ENCODE measurements at places on chromosomes 12 and 14. TPM values are rescaled to one million over a fixed set of nuclear protein-coding genes. Genes with fewer than 3 reads are reported as not detected.

NFKBIA gene
- total RNA-seq, result 380 TPM

MYH6 gene
- not detected for total RNA-seq

PPM1H gene
- 2.6 TPM for total RNA-seq

HNF1A gene
- 15.7 TPM for total RNA-seq

GPR84 gene
- total RNA-seq, result not detected

ADAM21 gene
- not detected for total RNA-seq

CCDC184 gene
- total RNA-seq, result not detected

GDF3 gene
- not detected for total RNA-seq

KCNJ8 gene
- 4.0 TPM for total RNA-seq

GPRC5D gene
- total RNA-seq, result 1.3 TPM

COX8C gene
- total RNA-seq, result not detected

MFAP5 gene
- 17.3 TPM for total RNA-seq

IL22 gene
- not detected for total RNA-seq

GRCh38 chr14:51168215-51168613 is 71.8 kb upstream of the TMX1 start:
- DNase-seq, result no peak

GRCh38 chr14:93811676-93812075 is 23.4 kb upstream of the PRIMA1 start:
- DNase-seq, result no peak

DNA sequence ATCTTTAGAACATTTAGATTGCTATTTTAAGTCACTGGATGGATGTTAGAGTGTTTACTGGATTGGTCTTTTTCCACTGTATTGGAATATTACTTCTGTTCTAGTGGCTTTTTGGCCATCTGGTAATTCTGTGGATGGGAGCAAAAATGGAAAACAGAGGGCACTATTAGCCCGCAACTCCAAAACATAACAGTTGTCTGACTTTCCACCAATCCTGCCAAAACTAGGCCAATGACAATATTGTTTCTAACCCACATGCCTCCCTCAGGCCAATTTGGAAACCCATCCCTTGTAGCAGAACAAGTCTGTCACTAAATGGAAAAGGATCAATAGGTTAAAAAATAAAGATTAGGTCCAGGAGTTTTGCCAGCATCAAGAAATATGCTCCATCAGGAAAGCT is 97.8 kb downstream of the ETNK1 start:
- DNase-seq, result no peak

GRCh38 chr12:121484967-121485366 is 85.0 kb downstream of the RNF34 start:
- DNase-seq, result no peak

DNA sequence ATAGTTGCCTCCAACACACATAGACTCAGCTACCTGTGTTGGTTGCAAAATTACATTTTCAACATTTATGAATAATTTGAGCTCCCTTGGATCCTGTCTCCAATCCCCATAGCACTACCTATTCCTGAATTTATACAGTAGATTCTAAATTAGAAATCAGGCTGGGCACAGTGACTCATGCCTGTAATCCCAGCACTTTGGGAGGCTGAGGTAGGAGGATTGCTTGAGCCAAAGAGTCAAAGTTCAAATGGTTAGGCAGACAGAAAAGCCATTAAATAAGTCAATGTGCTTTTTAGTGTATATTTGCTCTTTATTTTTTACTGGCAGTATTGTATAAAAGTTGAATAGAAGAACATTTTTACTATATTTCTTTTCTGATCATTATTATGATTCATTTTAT is 24.9 kb upstream of the C2CD5 start:
- DNase-seq, result peak; percentile 48

DNA sequence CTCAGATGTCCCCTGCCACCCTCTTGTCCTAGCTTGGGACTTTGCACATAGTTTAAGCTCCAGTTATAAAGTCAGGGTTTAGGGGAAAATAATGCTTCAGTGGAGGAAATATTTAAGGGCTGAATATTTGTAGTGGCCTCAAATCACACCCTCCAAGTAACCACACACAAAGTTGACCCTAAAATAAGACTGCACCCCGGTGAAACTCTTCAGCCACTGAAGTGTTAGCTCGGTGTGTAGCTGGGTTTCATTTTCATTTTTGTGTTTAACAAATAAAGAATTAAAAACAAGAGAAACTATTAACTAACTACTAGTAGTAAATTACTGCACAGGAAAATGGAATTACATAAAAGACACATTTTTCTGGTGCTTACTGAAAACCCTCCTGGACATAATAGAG is 14.8 kb upstream of the BCL11B start:
- DNase-seq, result no peak

DNA sequence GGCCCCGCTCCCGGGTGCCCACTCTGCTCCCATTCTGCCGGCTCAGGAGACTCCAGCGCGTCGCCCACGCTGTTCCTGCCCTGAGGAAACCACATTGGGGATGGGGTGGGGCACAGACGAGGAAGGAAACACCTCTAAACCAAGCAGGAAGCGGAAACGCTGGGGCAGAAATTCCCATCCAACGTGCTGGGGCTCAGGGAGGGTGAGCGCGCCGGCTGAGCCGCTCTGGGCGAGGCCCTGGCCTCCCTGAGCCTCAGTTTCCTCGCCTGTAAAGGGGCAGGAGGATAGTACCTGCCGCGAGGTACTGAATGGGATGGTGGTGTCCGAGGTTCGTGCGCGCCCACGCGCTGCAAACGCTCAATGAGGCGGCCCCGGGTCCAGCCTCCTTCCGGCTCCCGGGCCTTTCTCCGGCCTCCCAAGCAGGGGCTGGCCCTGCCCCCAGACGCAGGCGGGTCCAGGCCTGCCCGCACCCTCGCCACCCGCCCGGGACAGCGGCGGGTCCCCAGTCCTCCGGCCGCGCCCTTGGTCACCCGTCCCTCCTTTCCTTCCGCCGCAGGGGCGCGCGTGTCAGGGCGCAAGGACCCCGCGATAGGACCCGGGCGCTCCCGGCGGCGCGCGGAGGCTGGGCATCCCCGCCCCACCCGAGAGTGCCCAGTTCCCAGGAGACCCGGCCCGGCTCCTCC is 673 bp downstream of the BEGAIN start:
- DNase-seq, result peak; percentile 44

- DNase-seq, result peak; percentile 88
Measured at GRCh38 chr12:6839482-6840201, 1.1 kb upstream of the GNB3 start.

GRCh38 chr14:61388173-61388975 is 67.0 kb downstream of the PRKCH start:
- DNase-seq, result no peak

DNA sequence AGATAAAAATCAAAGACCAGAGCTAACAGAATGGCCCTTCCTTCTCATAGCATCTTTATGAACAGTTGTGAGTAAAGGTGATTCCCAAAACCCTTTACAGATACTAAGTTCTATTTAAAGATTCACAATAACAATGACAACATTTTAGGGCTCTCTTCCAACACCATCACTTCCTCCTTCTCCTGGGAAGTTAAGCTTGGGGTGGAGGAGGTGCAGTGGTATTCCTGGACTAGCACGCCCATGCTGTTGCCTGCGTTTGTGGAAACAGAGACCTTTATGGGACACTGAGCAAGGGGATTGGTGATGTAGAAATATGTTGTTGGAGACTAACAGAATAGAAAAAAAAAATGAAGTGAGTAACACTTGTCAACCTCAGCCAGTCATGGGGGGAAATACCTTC is 22.5 kb downstream of the SYNE2 start:
- DNase-seq, result no peak

DNA sequence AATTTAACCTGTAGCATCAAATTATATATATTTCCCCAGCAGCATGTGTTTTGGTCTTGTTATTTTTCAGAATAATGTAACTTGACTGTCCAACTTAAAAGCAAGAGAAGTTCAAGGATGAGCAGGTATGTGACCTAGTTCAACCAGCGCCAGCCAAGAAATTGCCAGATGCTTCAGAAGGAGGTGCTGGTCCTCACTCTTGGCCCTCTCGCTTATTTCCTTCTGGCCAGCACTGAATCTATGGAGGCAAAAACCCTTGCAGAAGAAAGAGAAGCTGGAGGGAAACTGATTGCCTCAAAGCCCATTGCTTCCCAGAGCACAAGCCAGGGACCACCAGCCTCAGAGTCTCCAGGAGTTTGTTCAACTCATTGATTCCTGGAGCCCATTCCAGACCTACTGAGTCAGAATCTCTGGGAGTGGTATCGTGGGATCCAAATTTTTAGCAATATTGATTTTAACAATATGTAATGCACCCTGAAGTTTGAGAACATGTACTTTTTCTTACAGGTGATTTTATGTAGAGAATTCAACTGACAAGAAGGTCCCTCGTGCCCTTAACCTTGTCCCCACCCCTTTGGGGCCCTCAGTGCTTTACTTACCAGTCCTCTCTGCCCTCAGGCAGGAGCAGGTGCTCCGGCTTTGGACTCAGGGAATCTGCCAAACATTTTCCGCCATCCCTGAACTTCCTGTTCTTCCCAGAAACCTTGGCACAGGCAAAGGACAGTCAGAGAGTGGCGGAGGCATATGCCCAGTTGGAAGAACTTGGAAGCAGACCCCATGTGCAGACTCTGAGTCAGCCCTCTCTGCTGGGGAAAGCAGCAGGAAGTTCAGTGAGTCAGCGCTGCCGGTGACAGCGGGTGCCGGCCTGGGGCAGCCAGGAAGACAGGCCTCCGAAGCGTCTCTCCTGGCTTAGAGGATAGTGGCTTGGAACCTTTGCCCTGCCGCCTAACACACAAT is 10.4 kb downstream of the BEST3 start:
- peak; percentile 69 for DNase-seq

GRCh38 chr14:24607081-24607480 is 2.4 kb downstream of the GZMH start:
- peak; percentile 66 for DNase-seq

DNA sequence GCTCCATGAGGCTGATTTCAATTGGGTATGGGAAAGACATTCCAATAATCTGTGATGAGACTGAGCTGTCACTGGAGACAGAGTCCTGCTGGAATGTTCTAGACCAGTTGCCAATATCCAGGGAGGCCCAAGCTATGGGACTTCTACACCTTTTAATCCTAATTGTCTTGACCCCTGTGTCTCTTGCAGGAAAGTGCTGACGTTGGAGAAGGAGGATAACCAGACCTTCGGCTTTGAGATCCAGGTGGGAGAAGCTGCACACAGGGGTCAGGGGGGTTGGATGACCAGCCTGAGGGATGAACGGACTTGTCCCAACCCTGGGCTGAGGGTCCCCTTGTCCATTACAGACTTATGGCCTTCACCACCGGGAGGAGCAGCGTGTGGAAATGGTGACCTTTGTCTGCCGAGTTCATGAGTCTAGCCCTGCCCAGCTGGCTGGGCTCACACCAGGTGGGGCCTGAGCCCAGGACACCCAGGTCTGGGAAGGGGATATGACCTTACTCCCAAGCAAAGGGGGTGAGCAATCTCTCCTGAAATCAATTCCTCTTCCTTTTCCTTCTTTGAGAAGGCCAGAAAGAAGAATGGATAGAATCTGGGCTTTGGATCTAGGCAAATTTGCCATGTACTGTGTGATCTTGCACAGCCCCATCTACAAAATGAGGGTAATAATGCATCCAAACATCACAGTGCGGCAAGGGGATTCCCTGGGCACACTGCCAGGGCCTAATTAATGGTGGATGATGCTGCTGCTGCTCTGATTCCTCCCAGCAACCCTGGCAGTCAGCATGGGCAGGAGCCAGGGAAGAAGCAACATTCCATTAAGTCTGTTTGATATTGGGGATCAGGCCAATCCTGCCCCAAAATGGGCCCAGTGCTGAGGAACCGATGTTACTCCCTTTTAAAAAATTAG is 4.2 kb downstream of the TAMALIN start:
- no peak for DNase-seq

- no peak for DNase-seq
Measured at GRCh38 chr12:68832504-68832867, 24.5 kb downstream of the MDM2 start.

GRCh38 chr12:25558586-25558985 is 5.5 kb upstream of the LMNTD1 start:
- no peak for DNase-seq

- DNase-seq, result no peak
Measured at GRCh38 chr12:127293507-127294310, 973.3 kb upstream of the TMEM132C start.

- DNase-seq, result no peak
Measured at GRCh38 chr14:81268016-81268416, 47.3 kb upstream of the GTF2A1 start.

DNA sequence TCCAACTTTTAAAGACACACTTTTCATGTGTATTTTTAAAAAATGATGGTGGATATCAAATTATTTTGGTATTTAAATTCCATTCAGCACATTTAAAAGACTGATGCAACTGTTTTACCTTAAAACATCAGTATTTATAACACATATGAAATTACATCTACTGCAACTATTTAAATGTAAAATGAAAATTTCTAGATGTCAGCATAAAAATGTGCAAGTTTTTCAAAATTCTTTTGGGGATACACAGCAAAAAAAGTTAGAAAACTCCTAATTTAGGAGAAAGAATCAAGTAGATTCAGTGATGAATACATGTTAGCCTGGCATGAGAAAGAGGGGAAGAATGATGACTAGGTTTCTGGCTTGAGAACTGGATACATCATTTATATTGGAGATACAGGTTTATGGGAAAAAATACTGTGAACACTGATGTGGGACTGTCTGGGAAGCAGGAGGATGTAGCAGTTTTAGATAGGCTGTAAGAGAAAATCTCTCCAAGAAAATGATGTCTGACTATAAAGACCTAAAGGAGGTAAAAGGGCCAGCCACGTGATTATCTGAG is 9.2 kb downstream of the SOS2 start:
- no peak for DNase-seq

DNA sequence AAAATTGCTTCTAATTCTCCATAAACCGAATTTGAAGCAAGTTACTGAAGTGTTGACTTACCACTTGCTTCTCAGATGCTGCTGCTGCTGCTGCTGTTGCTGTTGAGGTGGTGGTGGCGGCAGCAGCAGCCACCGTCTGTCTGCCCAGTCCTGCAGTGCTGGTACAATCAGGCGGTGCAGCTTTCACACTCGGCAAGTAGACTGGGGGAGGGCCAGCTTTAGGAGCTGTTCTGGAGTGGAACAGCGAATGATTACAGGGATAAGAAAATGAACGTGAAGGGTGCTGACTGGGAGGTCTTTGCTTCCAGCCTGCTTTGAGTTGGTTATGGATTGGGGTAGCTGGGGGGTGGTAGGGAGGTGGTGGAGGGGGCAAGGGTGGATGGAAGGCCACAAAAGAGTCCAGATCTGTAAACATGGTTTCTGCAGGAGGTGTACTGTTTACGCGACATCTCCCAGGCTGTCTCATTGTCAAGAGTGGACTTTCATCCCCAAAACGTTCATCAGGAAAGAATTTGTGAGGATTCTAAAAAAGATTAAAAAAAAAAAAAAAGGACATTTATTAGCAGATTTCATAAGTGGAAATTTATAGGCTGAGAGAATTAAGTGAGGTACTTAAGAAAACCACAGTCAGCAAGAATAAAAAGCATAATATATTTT is 38.8 kb downstream of the UBR7 start:
- no peak for DNase-seq

- DNase-seq, result no peak
Measured at GRCh38 chr14:89484051-89484844, 67.2 kb upstream of the FOXN3 start.

GRCh38 chr12:46534327-46534840 is 161.8 kb upstream of the SLC38A2 start:
- no peak for DNase-seq

Data from Peyer's patch (tissue), 4 donors.